ENCODE measurements at places on chromosomes 5 and 9. TPM values are rescaled to one million over a fixed set of nuclear protein-coding genes. Genes with fewer than 3 reads are reported as not detected.

GRCh38 chr5:175056831-175057230, 332.4 kb downstream of the MSX2 start:
- no peak overlapping the region for H3K27ac ChIP-seq
- H3K4me1 ChIP-seq, result peaks cover 9% of the 10 kb centered on the region
- H3K36me3 ChIP-seq, result no peaks in the 10 kb centered on the region
- H3K27me3 ChIP-seq, result 0 out of 2 replicates have a peak, but pooled peaks cover 5% of the 10 kb centered on the region
- no peak overlapping the region for H3K4me3 ChIP-seq
- no peak for DNase-seq

DNA sequence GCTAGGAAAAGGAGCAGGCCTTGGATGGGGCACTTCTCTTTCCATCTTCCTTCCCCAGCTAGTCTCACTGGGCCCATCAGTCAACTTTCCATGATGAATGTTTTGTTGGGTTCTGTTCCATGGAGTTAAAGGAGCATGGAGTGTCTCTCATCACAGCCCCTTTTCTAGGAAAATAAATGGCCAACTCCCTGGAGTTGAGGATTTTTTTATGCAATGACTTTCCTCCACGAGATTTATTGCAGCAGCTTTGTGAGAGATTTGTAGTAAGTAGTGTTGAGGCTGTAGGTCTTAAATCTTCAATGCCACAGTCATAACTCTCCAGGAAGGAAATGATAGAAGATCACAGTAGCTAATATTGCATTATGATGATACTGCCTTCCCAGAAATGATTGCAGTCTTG, 45.6 kb upstream of the SLC44A1 start:
- H3K27ac ChIP-seq, result no peak overlapping the region
- H3K4me1 ChIP-seq, result no peaks in the 10 kb centered on the region
- H3K27me3 ChIP-seq, result no peaks in the 10 kb centered on the region
- no peaks in the 10 kb centered on the region for H3K36me3 ChIP-seq

DNA sequence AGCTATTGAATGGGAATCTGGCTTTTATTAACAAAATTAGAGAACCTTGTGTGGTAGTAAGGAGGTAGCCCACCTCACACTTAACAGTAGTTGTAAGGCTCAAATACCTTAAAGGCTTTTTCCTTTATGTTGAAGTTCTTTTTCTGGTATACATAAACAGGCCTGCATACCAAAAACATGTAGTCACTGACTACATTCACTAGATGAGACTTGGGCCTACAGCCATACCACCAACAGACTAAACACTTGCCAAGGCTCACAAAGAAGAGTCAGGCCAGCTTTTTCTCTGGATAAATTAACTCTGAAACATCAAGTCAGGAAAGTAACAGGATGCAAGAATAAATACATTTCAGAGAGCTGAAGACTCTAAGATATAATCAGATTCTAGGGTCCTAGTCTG, 78.6 kb upstream of the MPDZ start:
- no peaks in the 10 kb centered on the region for H3K4me1 ChIP-seq
- H3K4me3 ChIP-seq, result no peak overlapping the region
- DNase-seq, result no peak
- no peak overlapping the region for H3K27ac ChIP-seq
- H3K36me3 ChIP-seq, result no peaks in the 10 kb centered on the region
- no peaks in the 10 kb centered on the region for H3K27me3 ChIP-seq

- H3K27ac ChIP-seq, result no peak overlapping the region
- no peaks in the 10 kb centered on the region for H3K27me3 ChIP-seq
- H3K4me3 ChIP-seq, result no peak overlapping the region
- peaks cover 15% of the 10 kb centered on the region for H3K4me1 ChIP-seq
- no peak for DNase-seq
These were observed 120.4 kb upstream of the CPEB4 start for GRCh38 chr5:173767574-173768266.

DNA sequence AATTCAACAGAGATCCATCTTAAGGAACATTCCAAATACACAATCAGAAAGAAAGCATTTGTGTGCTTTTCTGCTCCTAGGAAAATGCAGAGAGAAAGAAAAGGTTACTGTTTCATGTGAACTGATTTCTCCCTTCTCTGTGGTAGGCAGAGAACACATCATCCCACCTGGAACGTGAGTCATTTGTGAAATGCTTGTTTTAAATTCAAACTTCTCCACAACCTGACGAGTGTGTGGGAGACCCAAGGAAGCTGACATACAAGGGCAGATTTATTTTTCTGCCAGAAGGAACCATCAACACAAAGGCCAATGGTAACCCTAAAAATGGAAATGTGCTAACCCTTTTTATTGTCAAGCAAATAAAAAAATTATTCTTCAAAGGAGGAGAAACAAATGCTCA, 156.4 kb downstream of the EFNA5 start:
- no peak for DNase-seq
- H3K4me1 ChIP-seq, result peaks cover 57% of the 10 kb centered on the region

Gene ARSI
- 6.9 TPM for total RNA-seq

DNA sequence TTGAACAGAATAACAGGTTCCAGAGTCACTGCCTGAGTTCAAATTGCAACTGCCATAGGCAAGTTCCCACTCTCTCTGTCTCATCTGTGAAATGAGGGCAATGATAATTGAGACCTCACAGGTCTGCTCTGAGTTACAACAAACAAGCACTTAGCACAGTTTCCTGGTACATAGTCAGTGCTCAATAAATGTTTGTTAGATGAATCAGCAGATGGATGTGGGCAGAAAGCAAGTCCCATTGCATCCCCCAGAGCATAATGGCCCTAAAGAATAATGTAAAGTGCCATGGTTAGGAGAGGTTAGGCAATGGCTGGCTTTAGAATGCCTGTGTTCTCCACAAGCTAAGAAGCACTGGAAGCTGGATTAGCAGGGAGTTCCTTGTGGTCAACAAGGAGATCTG, 136.5 kb upstream of the LARP1 start:
- no peak overlapping the region for H3K4me3 ChIP-seq
- H3K27ac ChIP-seq, result no peak overlapping the region
- no peaks in the 10 kb centered on the region for H3K4me1 ChIP-seq
- no peaks in the 10 kb centered on the region for H3K36me3 ChIP-seq
- no peak for DNase-seq

Gene BARHL1
- total RNA-seq, result not detected

GRCh38 chr5:17118631-17119030, 98.8 kb upstream of the BASP1 start:
- no peak overlapping the region for H3K4me3 ChIP-seq
- no peak overlapping the region for H3K27ac ChIP-seq
- H3K27me3 ChIP-seq, result no peaks in the 10 kb centered on the region
- DNase-seq, result no peak
- H3K4me1 ChIP-seq, result peaks cover 20% of the 10 kb centered on the region
- no peaks in the 10 kb centered on the region for H3K36me3 ChIP-seq

DNA sequence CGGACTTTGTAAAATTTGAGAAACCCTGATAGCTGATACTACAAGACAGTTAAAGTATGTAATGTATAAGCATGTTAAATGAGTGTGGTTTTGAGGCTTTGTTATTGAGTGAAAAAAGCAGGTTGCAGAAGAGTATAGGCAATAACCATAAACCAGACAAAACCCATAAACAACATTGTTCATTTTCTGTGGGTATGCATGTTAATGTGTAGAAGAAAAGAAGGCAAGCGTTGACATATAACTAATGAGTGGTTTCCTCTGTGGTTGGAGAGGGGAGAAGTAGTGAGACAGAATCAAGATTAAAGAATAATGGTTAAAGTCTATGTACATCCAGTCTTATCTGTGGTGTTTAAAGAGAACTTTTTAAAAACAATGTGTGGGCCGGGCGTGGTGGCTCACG, 26.2 kb downstream of the RAD23B start:
- H3K27ac ChIP-seq, result no peak overlapping the region
- no peak for DNase-seq

DNA sequence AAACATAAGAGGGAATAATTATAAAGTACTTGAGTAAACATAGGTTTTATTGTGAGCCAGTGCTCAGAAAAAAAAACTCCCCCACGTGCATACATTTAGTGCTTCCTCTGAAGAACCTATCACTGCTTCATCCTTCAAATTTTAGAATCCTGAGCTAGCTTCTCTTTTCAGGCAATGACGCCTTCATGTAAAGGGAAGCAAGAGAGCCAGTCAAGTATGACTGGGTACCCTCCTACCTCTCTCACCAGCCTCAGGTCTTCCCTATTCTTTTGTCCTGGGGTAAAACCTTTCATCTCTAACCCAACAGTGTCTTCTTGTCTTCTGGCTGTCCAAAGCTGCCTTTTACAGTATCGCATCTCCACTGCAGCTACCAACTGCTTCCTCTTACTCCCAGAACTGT, 32.0 kb downstream of the PLPP1 start:
- peaks cover 23% of the 10 kb centered on the region for H3K4me1 ChIP-seq
- H3K36me3 ChIP-seq, result 0 out of 2 replicates have a peak, but pooled peaks cover 4% of the 10 kb centered on the region
- no peak for DNase-seq
- no peaks in the 10 kb centered on the region for H3K27me3 ChIP-seq
- no peak overlapping the region for H3K4me3 ChIP-seq
- H3K27ac ChIP-seq, result 0 out of 2 replicates have a peak overlapping the region, but pooled peaks have one; percentile 65

Gene SLC2A8
- total RNA-seq, result 34.1 TPM

- H3K27me3 ChIP-seq, result no peaks in the 10 kb centered on the region
- no peaks in the 10 kb centered on the region for H3K4me1 ChIP-seq
- no peak for DNase-seq
- no peak overlapping the region for H3K4me3 ChIP-seq
These were observed 50.2 kb upstream of the SLC44A1 start for GRCh38 chr9:105194234-105194633.

- peak overlapping the region; percentile 76 for H3K27ac ChIP-seq
- peaks cover 13% of the 10 kb centered on the region for H3K4me1 ChIP-seq
- no peak overlapping the region for H3K4me3 ChIP-seq
- DNase-seq, result no peak
- no peaks in the 10 kb centered on the region for H3K27me3 ChIP-seq
- H3K36me3 ChIP-seq, result no peaks in the 10 kb centered on the region
These were observed 249.0 kb upstream of the ZNF608 start for GRCh38 chr5:124995421-124995820.

Gene TMEM232
- total RNA-seq, result 4.4 TPM

DNA sequence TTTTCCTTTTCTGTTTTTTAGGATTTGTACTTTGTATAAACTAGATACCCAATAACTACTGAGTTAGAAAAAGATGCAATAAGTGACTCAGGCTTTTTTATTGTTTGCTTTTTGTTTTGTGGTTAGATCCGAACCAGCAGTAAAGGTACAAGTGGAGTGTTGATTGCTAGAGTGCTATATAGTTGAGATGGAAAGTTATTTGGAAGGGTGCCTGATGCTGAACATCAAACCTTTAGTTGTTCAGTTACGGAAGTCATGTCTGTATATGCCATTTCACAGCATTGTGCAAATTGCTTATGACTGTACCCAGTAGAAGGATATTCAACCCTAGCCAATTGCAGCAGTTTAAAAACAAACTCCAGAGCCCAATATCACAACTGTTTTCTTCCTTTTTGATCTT, 285.1 kb downstream of the MAT2B start:
- no peaks in the 10 kb centered on the region for H3K4me1 ChIP-seq
- H3K27me3 ChIP-seq, result no peaks in the 10 kb centered on the region
- H3K4me3 ChIP-seq, result no peak overlapping the region

All from GM23338 (cell line).